ENCODE measurements at places on chromosomes 7 and 10.

DNA sequence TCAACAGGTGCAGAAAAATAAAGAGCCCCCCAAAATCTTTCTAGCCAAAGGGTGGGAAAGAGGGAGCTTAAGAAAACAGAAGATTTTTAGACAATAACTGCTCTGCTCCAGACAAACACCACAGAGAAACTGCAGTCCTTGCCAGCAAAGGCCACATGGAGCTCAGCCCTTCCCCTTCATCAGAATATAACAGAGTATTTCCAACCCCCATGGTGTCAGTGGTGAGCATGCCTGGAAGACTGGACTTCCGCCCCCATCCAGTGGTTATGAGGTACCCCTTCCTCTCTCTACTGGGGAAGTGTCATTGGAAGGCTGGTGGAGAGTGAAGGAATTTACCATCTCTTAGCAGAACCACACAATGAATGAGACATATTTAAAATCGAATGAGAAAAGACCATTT, 1007.3 kb upstream of the CELF2 start:
- no peak for DNase-seq

DNA sequence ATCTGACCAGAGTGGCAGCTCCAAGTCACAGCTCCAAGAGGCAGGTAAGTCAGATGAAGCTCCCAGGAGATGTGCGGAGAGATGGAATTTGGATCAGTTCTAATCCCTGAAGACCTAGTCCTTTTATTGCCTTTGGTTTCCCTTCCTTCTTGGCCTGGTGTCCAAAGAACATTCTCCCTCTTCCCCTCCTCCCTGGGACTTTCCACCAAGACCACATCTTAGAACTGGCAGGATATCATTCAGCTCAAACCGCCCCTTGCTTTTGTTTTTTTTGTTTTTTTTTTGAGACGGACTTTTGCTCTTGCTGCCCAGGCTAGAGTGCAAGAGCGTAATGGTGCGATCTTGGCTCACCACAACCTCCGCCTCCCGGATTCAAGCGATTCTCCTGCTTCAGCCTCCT, 190.8 kb downstream of the GFRA1 start:
- DNase-seq, result no peak

- no peak for DNase-seq
These were observed 101.7 kb upstream of the IL6 start for GRCh38 chr7:22625251-22625650.

DNA sequence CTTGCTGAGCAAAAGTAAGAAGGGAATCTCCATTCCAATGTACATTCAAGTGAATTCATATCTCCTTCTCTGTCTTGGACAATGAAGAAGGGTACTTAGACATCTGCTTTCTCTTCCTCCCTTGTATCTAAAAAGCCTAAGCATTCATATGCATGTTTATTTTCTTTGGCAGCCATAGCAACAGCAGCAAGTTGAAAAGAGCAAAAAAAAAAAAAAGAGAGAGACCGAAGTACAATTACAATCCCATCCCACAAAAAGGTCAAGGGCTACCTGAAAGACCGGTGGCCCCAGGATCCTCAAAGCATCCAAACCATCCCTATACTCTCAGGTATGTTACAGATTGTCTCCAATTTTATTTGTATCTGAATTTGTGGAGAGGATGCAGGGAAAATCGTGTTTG, 4.1 kb downstream of the OR2F1 start:
- no peak for DNase-seq

GRCh38 chr10:31749301-31749700, 179.3 kb downstream of the ARHGAP12 start:
- no peak for DNase-seq

DNA sequence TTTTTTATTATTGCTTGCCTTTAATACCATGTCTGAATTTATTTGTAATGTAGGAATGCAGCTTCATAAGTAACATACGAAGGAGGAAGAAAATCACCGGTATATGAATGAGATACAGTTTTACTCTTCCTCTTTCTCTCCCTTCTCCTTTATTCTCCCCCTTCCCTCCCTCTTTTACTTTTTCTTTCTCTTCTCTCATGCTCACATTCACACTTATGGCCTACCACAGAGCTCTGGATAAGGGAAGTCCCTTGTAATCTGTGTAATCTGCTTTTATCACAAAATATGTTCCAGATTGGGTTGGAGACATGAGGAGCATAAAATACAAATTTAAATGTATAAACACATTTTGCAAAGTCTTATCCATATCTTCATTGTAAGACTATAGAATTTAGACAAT, 59.4 kb downstream of the MDFIC start:
- no peak for DNase-seq

- no peak for DNase-seq
These were observed 30.5 kb downstream of the SHTN1 start for GRCh38 chr10:116974456-116975005.

DNA sequence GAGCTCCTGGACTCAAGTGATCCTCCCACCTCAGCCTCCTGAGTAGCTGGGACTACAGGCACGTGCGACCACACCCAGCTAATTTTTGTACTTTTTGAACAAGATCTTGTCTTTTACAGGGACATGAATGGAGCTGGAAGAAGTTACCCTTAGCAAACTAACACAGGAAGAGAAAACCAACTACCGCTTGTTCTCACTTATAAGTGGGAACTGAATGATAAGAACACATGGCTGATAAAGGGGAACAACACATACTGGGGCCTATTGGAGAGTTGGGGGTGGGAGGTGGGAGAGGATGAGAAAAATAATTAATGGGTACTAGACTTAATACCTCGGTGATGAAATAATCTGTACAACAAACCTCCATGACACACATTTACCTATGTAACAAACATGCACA, 70.9 kb upstream of the INHBA start:
- no peak for DNase-seq

- DNase-seq, result no peak
These were observed 123.9 kb downstream of the CACNA2D1 start for GRCh38 chr7:82319674-82320118.

- DNase-seq, result no peak
These were observed 170.9 kb upstream of the RHEB start for GRCh38 chr7:151690606-151691005.

GRCh38 chr10:71658467-71658745, 61.2 kb downstream of the C10orf105 start:
- no peak for DNase-seq

DNA sequence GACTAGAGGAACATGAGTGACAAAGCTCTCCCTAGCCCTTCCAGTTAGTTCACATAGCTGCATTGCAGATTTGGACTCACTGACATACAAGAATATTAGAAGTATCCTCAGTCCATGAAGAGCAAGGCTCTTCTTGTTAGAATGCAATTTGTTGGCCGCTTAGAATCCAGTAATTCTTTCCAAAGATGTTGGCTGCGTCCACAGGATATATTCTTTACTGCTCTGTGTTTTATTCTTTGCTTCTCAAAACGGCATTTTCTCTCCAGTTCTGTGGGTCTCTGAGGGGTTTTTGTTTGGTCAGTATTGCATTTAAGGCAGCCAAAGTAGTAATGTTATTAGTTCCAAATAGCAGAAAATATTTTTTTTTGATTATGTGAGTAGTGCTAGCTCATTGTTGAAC, 588.6 kb downstream of the DNAJB9 start:
- DNase-seq, result no peak

GRCh38 chr7:112515989-112516388, 35.2 kb downstream of the LSMEM1 start:
- no peak for DNase-seq

GRCh38 chr7:121259826-121260225, 69.0 kb upstream of the WNT16 start:
- no peak for DNase-seq

GRCh38 chr10:32927750-32928149, 30.3 kb downstream of the ITGB1 start:
- DNase-seq, result no peak

DNA sequence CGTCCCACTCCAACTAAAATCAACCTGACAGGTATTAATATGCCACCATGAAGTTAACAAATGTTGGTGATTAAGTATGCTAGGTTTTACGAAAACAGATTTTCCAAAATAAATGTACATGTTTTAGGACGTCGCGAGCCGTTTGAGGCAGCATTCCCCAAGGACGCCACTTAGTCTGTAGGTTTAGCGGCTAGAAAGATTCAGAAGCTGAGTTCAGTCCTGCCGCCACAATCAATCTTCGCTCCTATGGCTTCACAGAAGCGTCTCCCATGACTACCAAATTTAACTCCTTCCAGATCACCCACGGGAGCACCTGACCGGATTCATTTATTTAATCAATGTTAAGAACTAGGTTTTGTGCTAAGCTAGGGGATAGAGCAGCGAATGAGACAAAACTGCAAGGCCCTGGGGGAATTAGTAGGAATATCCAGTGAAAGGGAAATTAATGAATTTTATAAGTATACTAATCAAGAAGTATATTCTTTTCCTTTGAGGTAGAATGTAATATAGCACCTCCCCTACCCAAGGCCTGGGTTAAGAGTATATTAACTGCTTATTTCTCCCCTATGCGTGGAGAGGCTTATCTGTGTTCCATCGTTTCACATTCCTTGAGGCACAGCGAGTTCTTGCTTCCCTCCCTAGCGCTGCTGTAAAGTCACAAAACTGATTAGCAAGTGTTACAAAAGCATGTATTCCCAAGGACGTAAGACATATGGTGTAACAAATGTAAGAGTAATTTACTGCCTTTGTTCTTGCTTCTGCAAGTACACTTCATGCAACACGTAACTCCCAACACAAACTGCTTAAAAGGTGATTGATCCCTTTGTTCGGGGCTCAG, 994 bp upstream of the CYP51A1 start:
- DNase-seq, result no peak

DNA sequence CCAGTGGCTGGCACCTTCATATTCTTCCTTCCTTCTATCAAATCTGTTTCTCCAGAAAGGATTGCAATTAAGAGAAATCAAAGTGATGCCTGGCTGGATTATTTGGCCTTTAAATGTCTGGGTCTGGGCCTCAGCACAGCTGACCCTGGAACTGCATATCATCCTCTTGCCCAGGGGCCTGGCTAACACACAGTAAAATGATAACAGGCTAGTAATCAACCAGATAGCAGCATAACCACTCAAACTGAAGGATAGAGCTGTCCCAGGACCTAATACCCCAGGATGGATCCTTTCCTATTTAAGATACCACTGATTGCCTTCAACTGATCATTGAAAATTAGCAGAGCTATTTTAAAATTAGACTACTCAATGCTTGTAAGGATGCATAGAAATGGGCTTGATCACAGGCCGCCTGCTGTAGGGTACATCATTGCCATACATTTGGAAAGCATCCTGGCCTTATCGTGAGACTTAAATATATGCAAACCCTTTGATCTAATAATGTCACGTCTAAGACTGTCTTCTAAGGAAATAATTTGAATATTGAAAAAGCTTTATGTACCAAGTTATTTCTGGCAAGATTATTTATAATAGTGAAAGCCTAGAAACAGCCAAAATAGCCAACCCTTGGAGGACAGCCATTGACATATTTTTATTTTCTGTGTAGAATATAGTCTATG, 144.0 kb upstream of the CHST15 start:
- DNase-seq, result no peak

GRCh38 chr7:105389088-105389650, 448 bp upstream of the SRPK2 start:
- no peak for DNase-seq

DNA sequence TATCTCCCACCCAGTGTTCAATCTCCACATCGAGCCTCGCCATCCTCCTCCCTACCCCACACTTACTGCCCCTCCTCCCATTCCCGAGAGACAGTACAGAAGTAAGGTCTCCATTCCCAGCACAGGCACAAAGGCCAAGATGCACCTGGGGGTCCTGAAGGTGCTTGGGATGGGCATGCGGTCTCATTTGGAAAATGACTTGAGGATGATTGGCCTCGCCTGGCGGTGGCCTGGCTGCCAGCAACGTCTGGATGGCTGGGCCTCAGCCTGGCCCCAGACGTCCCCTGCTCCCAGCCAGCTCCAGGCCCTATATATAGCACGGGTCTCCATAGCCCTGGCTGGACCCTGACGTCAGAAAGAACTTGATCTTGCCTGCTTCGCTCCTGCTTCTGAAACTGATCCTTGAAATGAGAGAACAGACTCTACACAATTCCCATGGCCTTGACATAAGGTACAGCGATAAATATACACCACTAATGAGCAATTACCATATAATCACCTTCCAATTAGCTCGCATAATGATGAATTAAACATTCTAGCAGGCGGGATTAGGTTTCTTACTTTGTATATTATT, 11.8 kb downstream of the EMX2 start:
- no peak for DNase-seq

DNA sequence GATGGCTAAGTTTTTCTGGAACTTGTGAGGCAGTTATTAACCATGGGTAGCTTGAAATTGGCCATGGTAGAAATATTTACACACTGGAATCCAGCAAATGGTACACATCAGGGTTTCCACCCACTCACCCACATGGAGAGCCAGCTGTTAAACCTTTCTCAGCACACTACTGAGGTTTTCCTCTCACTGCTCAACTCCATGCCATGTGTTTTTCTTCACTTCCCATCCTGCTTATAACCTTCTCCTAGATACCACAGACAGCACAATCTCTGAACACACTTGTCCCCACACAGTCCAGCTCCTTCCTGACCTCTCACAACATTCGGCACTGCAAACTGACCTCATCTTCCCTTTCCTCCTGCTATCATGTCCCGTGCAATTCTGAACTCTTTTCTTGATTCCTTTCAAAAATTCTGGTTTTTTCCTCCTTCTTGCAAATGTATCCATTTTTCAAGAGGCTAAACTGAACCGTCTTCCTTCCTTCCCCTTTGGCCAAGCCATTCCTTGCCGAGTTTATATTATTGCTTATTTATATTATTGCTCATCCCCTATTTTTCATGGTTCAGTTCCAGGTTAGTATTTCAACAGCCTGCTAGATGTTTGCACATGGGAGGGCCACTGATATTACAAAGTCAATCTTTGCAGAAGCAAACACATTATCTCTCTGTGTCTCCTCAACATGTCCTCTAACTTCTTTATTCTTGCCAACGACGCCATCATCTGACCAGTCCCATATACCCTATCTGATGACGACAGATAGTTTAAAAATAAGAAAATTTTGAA, 606.4 kb downstream of the SORCS1 start:
- DNase-seq, result no peak

DNA sequence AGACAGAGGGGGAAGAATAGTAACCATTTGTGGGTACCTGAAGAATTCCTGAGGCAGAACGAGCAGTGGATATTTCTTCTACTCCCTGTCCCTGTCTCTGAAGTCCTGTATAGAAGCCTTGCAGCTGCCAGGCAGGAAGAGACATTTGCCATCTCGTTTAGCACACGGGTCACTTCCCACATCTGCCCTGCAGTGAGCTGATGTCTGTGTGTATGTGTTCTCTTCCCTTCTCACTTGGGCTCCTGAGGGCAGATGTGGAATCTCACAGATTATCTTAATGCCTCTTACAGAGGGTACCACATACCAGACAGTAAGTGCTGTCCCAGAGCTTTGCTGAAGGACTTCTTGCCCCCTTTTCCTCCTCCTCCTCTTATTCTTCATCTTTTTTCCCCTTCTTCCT, 14.1 kb upstream of the TRPV6 start:
- no peak for DNase-seq

GRCh38 chr10:685613-686012, 3.9 kb downstream of the DIP2C start:
- no peak for DNase-seq

GRCh38 chr7:45930967-45931366, 9.9 kb upstream of the IGFBP3 start:
- DNase-seq, result no peak

- no peak for DNase-seq
These were observed 13.4 kb downstream of the SLC18A2 start for GRCh38 chr10:117254338-117254737.

All from stimulated activated CD8-positive, alpha-beta memory T cell treated with anti-CD3 and anti-CD28 coated beads, Interleukin-4, amount 100 ng/mL, for 1 hour (primary cell).